ACHN (cell line): ENCODE measurements at places on chromosomes 11 and 22.

DNA sequence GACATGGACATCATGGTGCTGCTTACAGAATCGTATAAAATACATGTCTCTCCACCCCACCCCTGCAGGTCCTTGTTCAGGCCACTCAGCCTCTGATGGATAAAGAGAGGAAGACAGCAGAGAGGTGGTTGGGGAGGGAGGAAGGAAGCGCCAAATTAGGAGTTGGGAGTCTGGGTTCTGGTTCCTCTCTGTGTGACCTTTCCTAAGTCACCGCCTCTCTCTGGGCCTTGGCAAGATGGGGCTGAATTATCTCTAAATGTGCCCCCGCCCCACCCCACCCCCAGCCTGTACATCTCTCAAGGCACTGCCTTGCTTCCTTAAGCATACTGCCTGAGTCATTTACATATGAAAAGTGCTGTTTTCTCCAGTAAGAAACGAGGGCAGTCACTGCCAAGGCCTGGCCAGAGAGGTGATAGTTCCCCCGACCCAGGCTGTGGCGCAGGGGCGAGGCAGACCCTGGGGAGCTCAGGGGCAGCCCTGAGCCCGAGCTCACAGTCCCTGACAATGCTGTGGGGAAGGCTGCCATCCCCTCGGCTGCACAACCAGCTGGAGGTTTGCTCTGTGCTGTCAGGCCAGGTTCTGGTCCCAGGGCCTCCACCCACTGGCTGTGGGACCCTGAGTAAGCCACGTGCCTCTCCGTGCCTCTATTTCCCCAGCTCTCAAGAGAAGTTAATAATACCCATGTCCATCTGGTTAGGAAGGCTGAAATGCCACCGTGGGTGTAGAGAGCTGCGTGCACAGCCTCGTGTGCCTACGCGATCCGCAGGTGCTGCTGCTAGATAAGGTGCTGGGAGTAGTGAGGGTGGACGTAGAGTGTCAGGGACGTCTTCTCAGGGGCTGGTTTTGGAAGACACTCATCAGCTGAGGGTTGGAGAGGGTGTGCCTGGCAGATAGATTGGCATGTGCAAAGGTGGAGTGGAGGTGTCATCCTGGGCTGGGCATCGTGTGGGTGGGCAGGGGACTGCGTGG lies 55.3 kb downstream of the CACNA1I start:
- no peak for DNase-seq

DNA sequence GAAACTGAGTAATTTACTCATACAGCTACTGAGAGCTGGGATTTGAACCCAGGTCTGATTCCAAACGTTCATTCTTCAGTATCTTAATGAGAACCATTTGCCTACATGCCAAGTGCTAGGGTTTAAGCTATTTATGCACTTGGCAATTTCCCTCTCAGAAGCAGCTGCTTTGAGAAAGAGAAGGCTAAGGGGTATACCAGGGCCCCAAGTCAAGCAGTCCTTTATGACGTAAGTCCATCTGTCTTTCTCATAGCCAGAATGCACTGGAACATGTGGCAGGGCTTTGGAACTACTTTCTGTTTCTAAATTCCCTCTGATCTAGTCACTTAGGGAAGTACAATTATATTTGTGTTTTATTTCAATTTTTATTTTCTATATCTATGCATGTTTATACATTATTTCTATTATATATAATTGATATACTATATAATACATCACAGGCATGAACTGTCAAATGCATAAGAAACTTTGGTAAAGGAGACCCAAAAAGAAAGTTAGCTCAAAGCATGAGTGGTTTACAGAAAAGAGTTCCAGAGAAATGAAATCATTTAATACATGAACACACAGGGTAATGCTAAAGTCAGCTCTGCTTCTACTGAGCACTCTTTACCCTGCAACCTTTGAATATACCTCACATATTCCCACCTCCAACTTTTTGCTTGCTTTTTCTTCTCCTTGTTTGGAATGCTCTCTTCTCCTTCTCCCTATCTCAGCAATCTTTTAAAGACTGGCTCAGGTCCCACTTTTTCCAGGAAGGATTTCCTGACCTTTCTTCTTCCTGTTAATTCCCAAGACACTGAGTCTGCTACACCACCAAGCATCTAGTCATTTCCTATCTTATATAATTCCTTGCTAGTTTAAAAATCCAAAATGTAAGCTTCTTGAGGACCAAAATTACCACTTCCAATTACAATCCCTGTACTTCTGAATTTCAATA lies 80.5 kb upstream of the GDPD4 start:
- no peak for DNase-seq

DNA sequence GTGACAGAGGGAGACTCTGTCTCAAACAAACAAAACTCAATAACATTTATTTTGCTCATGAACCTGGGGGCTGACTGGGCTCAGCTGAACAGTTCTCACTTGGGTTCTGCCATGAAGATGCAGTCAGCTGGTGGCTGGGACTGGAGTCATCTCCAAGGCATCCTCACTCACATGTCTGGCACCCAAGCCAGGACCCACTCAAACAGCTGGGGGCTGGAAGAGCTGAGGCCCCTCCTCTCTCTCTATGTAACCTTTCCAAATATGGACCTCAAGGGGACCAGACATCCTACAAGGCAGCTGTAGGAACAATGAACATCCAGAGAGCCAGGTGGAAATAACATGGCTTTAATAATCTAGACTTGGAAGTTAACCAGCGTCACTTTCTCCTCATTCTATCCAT lies 16.8 kb downstream of the HSPA8 start:
- DNase-seq, result no peak

GRCh38 chr22:29353286-29353685 lies 35.1 kb downstream of the AP1B1 start:
- no peak for DNase-seq

- DNase-seq, result peak; percentile 56
These were observed 128.8 kb upstream of the ANO1 start for GRCh38 chr11:69949327-69949726.

DNA sequence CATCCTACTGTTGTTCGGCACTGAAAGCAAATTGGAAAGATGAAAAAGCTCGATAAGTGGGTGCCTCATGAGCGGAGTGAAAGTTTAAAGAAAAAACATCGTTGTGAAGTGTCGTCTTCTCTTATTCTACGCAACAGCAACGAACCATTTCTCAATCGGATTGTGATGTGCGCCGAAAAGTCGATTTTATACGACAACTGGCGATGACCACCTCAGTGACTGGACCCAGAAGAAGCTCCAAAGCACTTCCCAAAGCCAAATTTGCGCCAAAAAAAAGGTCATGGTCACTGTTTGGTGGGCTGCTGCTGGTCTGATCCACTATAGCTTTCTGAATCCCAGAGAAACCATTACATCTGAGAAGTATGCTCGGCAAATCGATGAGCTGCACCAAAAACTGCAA lies 58.4 kb upstream of the FBXO3 start:
- no peak for DNase-seq

DNA sequence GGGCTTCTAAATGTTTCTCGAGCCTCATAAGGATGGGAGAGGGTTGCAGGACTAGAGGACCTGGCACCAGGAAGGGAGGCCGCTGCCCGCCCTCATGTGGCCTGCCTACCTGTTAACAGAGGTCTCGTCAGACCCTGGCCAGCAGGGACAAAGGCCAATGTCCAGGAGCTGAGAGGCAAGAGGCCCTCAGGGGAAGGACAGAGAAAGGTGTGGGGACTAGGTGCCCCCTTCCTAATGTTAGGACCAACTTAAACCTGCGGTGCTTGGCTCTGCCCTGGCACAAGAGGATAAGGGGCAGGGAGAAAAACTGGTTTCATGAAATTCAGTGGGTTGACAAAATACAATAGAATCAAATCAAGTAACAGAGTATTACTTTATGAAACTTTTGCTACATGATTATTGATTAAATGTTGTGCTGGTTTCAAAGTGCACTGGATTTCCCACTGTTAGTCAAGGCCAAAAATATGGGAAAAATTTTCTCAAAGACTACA lies 20.0 kb upstream of the SYT12 start:
- DNase-seq, result no peak

DNA sequence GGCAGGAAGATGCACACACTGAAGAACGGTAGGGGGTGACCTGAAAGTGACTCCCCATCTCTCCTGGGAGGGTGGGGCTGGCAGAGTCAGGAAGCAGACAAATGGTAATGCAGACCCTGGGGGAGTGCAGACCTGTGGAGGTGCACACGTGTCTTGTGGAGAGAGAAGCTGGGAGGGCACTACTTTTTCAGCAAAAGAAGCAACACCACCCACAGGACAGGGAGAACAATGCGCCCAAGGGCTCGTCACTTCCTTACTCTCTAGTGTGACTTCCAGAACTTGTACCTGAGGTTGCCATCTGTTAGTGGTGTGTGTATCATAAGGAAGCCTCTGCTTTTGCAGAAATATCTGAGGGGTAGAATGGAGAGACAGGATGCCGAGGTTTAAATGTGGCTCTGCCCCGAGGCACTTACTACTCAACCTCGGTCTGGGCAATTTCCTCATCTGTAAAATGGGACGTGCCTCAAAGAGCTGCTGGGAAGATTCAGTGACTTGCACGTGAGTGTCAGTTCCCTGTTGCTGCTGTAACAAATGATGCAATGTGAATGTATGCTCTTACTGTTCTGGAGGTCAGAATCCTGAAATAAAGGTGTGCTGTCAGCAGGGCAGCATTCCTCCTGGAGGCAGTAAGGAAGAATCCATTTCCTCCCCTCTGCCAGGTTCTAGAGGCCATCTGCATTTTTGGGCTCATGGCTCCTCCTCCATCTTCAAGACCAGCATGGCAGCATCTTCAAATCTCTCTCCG lies 323.4 kb downstream of the SHANK2 start:
- DNase-seq, result no peak

GRCh38 chr11:88541006-88541405 lies 203.5 kb upstream of the CTSC start:
- no peak for DNase-seq

DNA sequence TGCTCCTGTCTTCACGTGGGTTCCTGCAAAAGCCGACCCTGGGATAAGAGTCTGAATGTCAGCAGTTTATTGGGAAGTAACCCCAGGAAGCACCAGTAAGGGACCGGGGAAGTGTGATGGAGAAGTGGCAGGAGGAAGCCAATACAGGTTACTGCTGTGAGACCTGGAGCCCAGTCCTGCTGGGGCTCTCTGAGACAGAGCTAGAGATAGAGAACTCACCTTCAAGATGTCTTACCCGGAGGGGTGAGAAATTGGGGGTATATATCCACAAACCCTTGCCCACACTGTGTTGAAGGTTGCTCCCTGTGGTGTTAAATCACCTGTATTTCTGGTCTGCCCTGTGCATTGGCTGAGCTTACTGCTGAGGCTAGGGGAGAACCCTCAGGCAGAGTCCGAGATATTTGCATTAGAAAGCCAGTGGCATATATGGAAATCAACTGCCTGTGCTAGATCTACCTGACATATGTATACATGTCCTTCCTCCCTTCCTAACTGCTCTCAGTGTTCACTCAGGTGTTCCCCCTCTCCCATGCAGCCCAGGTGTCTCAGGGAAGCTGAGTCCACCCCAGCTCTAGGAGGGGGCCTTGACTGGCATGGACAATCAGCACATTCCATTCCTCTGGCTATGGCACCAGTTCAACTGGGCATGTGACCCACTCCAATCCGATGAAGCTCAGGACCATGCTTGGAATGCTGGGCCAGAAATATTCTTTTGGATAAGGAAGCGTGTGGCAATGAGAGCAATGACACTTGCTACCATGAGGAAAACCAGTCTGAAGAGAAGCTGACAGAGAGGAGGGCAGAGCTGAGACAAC lies 6.8 kb upstream of the MICAL2 start:
- DNase-seq, result no peak

DNA sequence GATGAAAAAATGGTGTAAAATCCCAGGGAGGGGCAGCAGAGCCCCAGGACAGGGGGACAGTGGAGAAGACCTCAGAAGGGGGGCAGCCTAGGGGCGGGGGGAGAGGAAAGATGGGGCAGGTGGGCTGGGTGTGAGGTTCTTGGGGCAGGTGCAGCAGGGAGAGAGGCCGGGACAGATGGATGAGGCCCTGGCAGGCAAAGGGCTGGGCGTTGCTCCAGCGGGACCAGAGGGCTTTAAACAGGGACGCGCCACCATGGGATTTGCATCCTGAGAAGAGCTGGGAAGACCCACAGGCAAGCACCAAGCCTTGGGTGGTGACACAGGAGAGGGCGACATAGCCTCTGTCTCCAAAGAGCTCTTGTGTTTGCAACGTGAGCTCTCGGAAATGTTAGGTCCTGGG lies 1342.8 kb downstream of the TBC1D22A start:
- no peak for DNase-seq

DNA sequence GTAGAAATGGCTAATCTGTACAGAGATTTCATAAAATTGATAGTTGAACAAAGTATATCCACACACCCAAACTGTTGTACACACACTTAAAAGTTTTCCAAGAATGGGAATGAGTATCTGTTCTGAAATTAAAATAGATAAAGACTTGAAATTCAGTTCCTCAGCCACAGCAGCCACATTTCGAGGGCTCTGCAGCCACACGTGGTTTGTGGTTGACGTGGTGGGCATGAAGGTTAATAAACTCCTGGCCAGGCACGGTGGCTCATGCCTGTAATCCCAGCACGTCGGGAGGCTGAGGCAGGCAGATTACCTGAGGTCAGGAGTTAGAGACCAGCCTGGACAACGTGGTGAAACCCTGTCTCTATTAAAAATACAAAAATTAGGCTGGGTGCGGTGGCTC lies 24.0 kb downstream of the TPST2 start:
- DNase-seq, result no peak

DNA sequence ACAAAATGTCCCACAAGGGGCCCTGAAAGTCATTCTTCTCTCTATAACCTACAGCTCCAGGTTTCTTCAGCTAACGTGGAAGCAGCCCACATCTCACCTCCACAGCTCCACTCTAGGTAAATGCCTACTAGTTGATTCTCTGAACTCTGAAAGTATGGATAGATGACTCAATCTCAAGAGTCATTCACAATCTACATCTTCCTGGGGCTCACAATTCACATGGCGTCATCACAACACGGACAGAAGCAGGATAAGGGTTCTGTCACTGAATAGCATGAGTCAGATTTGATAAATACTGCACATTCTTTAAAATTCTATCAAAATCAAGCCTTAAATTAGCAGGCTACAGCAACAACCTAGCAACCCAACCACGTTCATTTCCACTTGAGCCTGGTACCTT lies 96.3 kb downstream of the PLEKHA7 start:
- no peak for DNase-seq

DNA sequence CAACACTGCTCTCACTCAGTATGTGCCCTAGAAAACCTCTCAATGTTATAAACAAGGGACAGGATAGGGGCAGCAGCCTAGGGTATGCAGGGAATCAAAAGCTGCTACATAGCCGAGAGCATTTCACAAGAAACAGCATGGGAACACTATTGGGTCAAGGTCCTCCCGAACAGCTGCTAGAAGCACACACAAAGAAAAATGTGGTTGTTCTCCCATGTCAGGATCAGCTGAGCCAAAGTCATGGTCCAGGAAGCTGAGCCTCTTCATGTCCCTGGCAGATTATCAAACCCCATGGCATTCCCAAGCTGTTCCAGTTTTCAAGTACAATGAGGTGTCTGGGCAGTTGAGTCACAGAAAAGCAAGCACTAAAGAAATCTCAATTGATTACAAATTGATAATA lies 21.0 kb upstream of the GDPD4 start:
- DNase-seq, result no peak

DNA sequence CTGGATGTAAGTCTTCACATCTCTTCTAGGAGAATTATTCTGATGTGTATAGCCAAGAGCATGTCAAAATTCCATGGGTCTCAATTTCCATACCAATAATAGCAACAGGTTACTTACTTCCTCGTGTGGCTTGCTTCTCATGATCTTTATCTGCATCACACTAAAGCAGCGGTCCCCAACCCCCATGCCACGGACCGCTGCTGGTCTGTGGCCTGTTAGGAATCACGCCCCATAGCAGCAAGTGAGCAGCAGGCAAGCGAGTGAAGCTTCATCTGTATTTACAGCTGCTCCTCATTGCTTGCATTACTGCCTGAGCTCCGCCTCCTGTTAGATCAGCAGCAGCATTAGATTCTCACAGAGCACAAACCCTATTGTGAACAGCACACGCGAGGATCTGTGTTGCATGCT lies 28.9 kb upstream of the SLC25A1 start:
- DNase-seq, result no peak
